ENCODE measurements at places on chromosomes 11 and 22. TPM values are rescaled to one million over a fixed set of nuclear protein-coding genes. Genes with fewer than 3 reads are reported as not detected.

- no peak for DNase-seq
Measured at GRCh38 chr11:124724979-124725718, 14.6 kb upstream of the NRGN start.

Gene KRTAP5-7
- 0.27 TPM for total RNA-seq

GRCh38 chr11:15969701-15970329, 386.5 kb downstream of the SOX6 start:
- DNase-seq, result no peak

DNA sequence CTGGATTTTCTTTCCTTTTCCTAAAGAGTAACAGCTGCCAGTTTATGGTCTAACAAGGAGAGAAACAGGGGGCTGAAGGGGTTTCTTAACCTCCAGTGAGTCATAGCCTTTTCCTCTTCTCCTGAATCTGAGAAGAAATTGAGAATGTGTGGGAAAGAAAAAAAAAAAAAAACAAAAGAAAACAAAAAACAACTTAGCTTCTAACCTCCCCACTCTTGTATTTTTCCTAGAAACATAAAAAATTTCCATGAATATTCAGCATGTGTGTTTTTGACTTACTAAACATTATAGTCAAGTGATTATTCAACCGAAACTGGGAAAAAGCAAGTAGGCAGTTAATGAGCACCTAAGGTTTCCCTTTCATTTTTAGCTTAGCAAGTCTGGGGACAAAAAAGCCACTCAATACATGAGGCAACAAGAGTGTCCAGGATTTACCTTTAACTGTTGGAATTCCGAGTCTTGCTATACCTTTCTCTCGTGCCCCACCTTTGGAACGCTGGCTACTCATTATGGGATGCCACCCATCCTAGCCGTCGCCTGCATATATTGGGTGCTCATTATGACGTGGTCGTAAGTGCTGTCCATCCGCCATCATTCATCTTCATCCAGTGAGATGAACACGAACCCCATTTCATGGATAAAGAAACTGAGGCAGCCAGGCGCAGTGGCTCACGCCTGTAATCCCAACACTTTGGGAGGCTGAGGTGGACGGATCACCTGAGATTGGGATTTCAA, 2.4 kb downstream of the ASPHD2 start:
- no peak for DNase-seq

- no peak for DNase-seq
Measured at GRCh38 chr22:19406846-19407245, 24.7 kb downstream of the HIRA start.

GRCh38 chr11:20031155-20032001, 128.9 kb downstream of the DBX1 start:
- DNase-seq, result no peak

DNA sequence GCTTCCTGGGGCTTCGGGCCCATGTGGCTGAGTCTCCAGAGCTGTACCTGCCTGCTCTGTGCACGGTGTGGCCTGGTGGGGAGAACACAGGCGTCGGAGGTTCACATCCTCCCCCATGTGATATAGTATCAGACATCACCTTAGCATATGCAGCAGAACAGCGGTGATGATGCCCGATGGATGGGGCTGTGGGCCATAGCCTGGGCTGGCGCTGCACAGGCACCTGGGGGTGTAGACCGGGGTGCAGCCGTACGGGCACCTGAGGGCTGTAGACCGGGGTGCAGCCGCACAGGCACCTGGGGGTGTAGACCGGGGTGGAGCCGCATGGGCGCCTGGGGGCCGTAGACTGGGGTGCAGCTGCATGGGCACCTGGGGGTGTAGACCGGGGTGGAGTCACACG, 29.2 kb downstream of the NADSYN1 start:
- DNase-seq, result no peak

DNA sequence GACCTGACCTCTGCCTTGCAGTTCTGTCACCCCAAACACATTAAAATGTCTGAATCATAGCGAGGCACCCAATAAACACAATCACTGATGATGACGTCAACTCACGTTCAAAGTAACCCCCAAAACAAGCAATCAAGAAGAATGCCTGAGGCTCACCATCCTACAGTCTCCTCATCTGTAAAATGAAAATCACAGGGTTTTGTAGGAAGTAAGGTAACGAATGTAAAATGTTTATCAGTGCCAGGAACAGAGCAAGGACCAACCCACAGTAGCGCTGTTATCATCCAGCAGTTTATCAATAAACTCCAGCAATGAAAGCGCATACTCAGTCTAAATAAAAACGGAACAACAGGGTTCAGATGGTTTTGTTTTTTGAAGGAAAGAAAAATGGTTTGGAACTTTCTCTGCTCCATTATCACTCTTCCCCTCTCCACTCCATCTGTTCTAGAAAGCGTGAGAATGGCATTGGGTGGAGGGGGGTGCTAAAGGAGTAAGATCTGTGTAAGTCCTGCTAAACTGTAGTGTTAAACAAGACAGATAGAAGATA, 110.5 kb downstream of the MICAL3 start:
- no peak for DNase-seq

Gene MFRP
- total RNA-seq, result not detected

Gene APOBEC3B
- total RNA-seq, result 1.6 TPM

GRCh38 chr22:46846150-46846831, 83.8 kb downstream of the TBC1D22A start:
- DNase-seq, result no peak

DNA sequence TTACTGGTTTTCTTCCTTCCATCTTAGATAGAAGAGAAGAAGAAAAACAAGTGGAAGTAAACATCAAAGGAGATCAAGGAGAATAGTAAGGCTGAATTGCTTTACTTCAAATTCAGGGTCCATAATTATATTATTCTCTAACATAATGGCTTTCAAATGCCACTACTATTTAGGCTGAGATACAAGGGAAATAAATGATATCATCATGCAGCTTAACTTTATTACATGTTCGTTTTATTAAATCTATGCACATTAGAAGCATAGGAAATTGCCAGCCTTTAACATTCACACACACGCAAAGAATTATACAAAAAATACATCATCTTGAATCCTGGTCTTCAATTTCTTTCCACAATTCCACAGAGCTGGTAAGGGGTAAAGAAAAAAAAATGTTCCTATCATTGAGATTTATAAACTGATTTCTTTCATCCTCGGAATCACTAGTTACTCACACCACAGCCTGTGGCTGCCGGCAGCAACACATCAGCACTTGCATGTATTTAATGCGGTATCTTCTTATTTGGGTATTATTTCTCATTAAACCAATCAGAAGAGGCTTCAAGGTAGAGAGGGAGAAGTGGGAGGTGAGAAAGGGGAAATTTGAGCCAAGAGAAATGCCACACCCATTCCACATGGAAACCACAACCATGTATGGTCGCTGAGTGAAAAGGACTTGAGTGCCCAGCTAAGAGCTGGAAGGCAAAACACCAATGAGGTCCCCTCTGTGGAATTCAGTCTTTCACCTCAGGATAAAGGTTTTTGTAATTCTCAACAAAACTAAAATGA, 26.3 kb downstream of the SYTL2 start:
- DNase-seq, result no peak

Gene PACSIN3
- total RNA-seq, result 1.9 TPM

- DNase-seq, result peak; percentile 36
Measured at GRCh38 chr11:10640308-10640707, 53.2 kb downstream of the IRAG1 start.

GRCh38 chr11:66386171-66387069, 14.9 kb upstream of the SLC29A2 start:
- peak; percentile 64 for DNase-seq

Gene INSC
- total RNA-seq, result not detected

Gene KCNJ1
- under 0.01 TPM for total RNA-seq

Gene CD44
- total RNA-seq, result 616 TPM

- DNase-seq, result no peak
Measured at GRCh38 chr11:103397369-103397768, 288.1 kb downstream of the DYNC2H1 start.

DNA sequence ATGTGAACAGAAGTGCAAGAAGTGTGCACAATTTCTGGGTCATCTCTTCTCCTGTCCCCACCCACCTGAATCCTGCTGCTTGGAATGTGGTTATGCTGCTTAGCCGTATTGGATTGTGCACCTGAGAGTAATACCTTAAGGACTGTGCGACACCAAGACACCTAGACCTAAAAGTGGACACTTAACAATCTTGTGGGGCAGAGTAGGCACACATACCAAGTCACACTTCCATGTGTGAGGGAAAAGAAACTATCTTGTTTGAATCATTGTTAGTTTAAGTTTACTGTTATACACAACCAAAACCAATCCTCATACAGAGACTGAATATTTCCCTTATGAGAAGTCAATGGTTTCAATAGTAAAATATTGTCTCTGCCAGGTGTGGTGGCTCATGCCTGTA, 93.7 kb downstream of the CCDC83 start:
- DNase-seq, result no peak

Gene CHST1
- total RNA-seq, result under 0.01 TPM

GRCh38 chr11:112776834-112777233, 184.4 kb upstream of the NCAM1 start:
- no peak for DNase-seq

Gene HBE1
- under 0.01 TPM for total RNA-seq

DNA sequence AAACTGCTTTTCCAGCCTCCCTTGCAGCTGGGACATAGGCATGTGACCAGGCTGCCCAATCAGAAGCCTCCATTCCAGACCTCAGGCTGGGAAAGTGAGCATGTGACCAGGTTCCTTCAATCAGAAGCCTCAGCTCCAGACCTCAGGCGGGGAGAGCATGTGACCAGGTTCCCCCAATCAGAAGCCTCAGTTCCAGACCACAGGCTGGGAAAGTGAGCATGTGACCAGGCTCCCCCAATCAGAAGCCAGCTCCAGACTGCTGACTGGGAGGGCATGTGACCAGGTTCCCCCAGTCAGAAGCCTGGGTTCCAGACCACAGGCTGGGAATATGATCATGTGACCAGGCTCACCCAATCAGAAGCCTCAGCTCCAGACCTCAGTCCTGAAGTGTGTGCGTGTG, 11.7 kb upstream of the IL2RB start:
- no peak for DNase-seq

GRCh38 chr11:30155428-30155827, 75.4 kb upstream of the FSHB start:
- no peak for DNase-seq
